ENCODE measurements at places on chromosomes 12 and 14.

DNA sequence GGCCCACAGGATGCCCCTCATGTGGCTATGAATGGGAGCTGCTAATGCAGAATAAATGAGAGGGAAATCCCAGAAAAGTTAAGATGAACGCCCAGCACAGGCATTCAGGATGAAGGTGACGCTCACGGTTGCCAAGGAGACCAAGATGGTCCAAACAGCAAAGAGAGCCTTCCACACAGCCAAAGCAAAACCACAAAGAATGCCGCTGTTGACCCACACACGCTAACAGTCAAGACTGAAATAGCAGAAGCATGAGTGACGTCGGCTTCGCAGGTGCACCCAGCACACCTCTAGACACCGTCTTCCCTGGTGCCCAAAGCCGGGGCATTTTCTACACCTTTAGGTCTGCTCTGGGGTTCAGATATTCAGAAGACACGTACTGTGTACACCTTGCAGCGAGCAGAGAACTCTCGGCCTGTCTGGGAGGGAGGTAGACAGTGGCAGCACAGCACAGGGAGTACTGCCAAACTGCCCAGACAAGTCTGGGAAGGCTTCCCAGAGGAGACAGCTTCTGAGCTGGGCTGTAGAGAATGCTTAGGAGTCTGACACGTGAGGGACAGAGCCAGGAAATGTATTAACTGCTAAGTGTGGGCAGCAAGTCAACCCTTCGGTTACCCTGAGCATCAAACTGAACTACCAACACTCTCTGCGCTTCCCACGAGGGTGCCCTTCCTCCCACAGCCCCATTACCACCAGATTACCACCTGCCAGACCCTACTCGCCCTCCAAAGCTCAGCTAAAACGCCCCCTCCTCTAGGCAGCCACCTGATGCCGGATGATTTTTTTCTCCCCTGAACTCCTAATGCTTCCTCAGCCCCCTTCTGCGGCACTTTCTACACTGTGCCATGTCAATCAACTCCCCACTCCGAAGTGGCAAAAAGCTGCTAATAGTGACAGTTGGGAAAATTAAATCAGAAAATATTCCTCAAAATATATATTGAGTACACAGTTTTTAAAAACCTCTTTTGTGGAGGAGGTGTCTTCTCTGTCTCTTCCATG lies 50.1 kb downstream of the CCDC88C start:
- DNase-seq: no peak

DNA sequence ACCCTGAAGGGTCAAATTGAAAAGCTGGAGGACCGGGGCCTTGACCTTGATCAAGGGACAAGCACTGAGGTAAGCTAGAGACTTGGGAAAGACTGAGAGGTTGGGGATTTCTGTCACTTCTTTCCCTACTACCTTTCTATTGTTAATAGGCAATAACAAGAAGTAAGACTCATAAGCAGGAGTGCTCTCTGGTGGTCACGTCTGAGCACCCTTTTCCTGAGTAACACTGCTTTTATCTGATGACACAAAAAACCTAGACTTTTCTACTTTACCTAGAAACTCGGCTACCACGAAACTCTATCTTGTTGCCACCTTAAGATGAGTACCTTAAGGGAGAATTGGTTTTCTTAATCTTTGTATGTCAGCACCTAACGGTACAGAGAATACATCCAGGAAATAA lies 35.5 kb upstream of the PPFIBP1 start:
- DNase-seq: no peak

- no peak for DNase-seq
Observed at GRCh38 chr14:90753456-90754005, 62.7 kb downstream of the TTC7B start.

DNA sequence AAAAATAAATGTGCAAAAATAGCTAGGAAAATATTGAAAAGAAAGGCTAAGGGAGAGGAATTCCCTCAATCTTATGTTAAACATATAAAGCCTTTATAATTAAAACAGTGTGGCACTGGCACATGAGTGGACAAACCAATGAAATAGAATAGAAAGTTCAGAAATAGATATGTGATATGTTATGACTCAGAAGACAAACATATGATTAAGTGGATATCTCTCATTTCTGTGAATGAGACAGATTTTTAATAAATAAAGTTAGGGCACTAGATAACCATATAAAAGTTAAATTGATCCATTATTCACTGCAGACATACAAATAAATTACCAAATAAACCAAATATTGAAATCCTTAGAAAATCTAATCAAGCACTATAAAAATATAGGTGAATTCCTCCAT lies 73.0 kb downstream of the ALG10B start:
- DNase-seq: no peak

DNA sequence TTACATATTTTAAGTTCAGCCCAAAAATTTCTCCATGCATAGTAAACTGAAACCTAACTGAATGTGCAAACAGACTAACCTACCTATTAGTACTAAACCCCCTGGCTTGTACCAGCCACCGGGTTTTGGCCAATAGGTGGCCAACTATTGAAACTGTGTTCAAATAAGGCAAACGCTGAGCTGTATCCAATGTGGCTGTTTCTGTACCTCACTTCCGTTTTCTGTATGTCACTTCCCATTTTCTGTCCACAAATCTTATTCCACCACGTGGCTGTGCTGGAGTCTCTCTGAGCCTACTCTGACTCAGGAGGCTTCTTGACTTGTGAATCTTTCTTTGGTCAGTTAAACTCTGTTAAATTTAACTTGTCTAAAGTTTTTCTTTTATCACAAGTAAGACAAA lies 6.0 kb upstream of the FBXO34 start:
- DNase-seq: no peak

DNA sequence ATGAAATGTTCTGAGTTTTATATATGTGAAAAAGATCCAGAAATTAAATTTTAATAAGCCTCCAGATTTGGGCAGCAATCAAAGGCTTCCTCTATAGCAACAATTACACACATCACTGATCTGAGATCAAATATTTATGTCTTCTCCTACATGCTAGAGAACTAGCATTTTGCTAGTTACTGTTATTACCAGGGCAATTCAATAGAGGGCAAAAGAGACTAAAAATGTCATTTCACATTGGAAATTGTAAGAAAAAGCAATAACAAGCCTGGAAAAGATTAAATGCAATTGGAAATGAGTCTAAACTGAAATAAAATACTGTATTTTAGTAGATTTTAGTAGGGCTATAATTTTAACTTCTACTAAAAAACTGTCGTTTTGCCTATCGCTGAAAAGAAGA lies 32.6 kb upstream of the ANO6 start:
- DNase-seq: peak; percentile 29

DNA sequence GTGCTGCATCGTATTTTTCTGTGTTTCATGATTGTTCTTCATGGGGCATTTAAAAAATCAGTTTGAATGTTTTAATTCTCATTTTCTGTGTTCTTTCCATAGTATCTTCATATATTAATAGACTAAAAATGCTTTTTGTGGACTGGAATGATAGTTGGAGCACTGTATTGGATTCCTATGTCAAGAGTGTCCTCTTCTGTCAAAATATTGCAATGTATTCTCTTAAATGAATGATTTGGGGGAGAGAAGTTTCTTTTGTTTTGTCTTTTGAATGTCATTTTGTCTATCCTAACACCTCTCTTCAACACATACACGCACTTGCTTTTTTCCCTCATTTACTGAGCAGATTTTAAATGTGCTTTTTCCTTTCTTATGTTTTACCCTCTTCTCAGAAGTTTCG lies 4.7 kb upstream of the EIF2S3B start:
- DNase-seq: peak; percentile 21

DNA sequence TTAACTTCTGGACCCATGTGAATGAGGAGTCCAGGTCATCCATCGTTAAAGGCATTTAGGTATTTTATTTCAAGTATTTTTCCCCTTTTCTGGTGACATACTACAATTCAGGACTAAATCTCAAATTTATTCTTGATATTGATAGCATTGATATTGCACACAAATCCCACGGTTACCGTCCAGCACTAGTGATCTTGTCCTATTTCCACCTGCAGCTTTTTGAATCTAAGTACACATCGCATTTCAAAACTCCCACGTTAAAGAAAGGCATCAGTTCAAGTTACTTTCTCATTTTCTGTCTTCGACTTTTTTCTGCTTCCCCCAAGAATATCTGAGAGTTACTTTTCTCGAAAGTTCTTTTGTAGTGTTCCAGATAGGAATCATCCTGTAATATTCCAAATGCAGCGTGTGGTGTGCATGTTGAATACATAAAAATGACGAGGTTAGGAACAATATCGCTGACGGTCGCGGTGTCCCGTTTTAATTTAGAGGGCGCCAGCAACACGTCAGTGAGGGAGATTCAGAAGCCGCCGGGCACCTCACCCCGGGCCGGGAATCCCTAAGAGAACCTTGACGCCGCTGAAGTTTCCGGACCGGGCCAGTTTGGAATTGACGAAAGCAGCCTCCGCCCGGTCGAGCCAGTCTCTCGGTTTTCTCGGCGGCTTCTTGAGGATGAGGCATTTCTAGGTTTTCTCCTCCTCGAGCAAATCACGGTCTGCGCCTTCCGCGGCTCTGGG lies 569 bp upstream of the RGS6 start:
- no peak for DNase-seq

DNA sequence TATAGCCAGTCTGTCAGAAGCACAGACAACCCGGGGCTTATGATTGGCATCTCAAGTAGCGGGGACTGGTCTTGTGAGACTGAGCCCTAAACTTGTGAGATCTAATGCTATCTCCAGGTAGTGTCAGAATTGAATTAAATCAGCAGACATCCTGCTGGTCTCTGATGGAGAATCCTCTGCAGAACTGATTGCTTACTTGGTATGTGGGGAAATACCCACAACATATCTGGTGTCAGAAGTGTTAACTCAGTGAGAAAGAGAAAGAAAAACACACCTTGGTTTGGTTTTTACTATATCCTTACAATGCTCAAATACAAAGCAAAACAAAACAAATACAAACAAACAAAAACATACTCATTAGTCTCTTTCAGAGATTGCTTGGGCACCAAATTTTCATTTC lies 10.0 kb downstream of the SEL1L start:
- no peak for DNase-seq

- DNase-seq: no peak
Observed at GRCh38 chr14:85002846-85003245, 527.1 kb upstream of the FLRT2 start.

DNA sequence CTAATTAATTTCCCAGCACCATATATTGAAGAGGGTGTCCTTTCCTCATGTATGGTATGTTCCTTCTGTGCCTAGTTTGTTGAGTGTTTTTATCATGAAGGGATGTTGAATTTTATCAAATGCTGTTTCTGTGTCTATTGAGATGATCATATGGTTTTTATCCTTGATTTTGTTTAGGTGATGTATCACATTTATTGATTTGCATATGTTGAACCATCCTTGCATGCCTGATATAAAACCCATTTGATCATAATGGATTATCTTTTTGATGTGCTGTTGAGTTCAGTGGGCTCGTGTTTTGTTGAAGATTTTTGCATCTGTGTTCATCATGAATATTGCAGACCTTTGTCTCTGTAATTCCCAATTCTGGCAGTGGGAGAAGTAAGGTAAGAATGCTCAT lies 44.6 kb downstream of the RASSF8 start:
- DNase-seq: no peak

DNA sequence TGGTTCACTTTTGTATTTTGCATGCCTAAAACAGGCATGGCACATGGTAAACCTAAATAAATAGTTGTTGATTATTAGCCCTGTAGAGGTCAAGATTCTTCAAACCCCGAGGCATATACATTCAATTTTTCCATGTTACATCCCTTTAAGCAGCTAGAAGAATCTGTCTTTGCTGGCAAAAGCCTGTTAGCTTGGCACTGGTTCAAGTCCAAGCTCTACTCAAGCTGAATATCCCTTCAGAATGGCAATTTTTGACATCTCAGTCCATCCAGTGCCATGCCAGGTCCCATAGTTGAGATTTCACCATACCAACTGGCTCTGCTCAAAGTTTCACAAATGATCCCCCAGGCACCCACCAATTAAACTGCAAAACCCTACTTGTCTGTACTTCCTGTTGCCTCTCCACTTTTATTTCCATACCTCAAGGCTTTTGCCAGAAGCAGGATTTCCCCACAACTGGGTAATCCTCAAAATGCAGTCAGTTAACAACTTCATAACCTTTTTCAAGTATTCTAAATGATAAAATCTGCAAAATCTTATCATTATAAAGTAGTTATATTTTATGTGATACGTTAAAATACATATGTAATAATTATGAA lies 9.0 kb upstream of the DCN start:
- no peak for DNase-seq

GRCh38 chr12:111846016-111846415 lies 4.0 kb downstream of the MAPKAPK5 start:
- peak; percentile 15 for DNase-seq

DNA sequence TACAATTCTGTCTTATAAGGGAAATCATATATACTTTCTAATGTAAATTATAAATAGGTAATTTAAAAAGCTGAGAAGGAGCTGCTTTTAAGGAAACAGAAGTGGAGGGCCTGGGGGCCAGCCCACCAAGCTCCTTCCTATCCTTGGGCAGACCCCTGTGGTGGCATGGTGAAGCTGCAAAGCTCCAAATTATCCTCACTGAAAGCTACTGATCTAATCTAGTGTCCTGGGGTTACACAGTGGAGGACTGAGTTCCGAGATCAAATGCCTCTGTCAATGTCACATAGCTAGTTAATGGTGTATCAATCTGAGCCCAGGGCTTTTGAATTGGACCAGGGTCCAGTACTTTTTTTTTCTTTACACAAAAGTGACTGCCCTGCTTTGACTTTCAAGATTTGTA lies 355.4 kb downstream of the CEP128 start:
- no peak for DNase-seq

GRCh38 chr14:50821510-50822464 lies 9.2 kb downstream of the NIN start:
- DNase-seq: peak; percentile 53

DNA sequence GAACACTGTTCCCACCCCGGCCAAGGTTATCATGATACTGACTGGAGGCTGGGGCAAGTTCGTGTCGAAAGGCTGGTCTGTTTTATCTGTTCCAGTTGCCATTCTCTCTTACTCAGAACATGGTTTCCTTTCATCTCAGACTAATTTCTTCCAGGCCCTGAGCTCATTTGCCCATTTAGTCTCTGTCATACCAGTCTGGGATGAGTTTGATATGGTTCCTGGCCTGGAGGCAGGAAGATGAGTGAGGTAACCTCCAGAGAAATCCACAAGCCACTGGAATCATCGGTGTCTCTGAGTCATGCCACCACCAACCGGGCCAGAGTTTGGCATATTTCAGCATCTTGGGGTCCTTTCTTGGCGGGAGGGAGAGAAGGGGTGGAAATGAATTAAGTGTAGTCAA lies 114.7 kb downstream of the NTF3 start:
- peak; percentile 87 for DNase-seq

DNA sequence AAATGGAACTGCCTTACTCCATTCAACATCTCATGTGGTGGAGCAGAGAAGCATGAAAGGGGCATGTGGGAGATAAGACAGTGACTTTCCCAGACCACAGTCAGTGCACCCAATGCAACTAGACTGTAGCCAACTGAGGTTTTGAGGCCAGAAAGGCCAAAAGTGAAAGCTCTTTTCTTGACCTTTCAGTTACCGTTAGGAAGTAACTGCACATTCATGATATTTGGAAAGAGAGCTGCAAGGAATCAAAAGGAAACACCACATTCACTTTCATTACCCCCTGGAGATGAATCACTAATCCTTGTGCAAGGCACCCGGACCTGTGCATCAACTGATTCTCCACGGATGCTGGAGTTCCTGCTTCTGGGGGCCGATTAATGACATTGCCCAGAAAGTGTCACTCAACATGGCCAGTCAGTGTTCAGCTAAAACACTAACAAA lies 72.9 kb upstream of the ELK3 start:
- no peak for DNase-seq

GRCh38 chr12:77118696-77119095 lies 53.3 kb upstream of the E2F7 start:
- no peak for DNase-seq
